NCI-H1694 treated with DMSO at 0.1 percent for 48 hours (cell line): ENCODE measurements at places on chromosomes 1 and 21.

DNA sequence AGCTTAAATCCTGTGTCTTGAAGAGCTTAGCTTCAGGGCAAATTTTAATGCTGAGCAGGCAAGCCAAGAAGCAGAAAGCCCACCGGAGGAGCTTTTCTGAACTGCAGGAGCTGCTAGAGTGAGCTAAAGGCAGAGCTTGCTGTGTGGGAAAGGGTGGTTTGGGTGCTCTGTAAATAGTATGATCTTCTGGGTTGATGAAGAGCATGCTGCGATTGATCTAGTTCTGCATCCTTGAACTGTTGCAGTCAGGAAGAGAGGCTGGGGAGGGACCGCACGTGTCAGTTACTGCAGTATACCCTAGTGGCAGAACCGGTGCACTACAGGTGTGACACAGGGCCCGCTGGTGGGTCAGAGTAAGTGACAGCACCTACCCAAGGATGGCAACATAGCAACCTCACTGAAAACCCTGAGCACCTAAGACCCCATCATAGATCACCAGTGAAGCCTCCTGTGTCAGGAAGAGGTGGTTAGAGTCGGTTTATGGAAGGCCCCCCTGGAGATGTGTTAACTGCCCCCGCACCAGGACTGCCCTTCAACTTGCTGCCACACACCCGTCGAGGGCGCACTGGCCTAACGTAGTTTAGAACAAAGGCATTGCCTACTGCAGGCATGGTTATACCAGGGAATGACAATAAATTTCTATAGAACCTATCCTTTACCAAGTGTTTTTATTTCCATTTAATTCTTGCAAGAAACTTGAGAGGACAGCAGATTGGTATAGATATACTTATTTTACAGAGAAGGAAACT is 146.0 kb upstream of the KIAA0040 start:
- DNase-seq, result no peak

GRCh38 chr1:83929184-83929583 is 69.7 kb downstream of the TTLL7 start:
- no peak for DNase-seq

DNA sequence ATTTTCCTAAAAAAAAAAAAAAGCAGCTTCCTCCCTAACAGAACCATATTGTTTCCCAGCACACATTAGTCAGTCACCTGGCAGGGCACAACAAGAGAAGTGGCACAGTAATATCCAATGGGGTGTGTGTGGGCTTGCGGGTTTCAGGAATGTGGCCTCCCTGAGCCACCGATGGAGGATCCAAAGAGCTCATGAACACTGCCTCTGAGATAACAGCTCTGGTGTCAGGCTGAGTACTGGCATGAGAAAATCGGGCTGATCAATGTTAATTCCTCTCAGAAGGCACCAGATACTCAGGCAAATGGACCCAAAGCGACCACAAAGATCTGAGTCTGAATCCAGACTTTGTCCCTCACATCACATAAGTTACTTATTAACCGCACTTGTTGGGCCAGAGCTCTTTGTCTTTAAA is 2.2 kb upstream of the LYPD8 start:
- DNase-seq, result no peak

GRCh38 chr1:19504796-19505692 is 19.7 kb upstream of the CAPZB start:
- no peak for DNase-seq

- no peak for DNase-seq
Observed at GRCh38 chr1:23217421-23218115, at the start of gene HTR1D. Gene HTR1D (minus strand): TSS chr1:23217502. CDS start chr1:23194219, 23,283 bp downstream.

- DNase-seq, result no peak
Observed at GRCh38 chr1:242065813-242066212, 66.9 kb upstream of the MAP1LC3C start.

DNA sequence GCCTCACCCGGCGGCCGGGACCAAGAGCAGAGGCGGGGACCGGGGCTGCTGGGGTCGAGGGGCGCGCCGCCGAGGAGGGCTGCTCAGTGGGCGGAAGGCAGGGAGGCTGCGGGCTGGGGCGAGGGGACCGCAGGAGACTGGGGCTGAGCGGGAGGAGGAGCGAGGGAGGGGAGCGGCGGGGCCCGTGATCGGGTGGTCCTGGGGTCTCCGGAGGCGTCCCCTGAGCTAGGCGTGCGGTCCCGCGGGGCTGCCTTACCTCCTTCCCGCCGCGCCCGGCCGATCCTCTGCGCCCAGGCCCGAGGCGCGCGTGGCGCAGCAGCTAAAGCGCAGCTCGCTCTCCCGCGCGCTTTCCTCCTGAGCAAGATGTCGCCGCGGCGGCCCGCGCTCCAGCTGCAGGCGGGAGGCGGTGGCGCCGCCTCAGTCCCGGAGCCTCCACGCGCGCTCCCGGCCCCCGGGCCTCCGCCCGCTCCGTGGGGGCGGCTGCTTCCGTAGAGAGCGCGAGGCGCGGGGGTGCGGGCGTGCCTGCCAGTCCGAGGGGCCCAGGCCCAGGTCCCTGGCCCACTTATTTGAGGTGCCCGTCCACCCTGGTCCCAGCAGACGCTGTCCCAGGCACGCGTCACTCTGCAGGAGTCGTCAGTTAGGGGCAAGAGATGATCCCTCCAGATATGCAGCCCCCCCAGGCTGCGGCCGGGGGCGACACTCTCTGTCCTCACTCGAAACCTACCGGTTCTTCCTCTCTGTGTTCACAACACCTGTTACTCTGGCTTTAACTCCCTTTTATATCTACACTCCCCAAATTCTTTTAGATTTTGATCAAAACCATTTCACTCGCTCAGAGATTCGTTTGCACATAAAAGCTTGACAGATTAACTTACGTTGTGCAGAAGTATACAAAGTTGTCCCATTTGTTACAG is at the start of gene CCSAP:
Gene CCSAP (minus strand): TSS at position 392 of the 914 bp plus-strand sequence. CDS start 582 bp downstream, outside the sequence.
- DNase-seq, result peak; percentile 64

- no peak for DNase-seq
Observed at GRCh38 chr1:119702384-119702783, 9.3 kb upstream of the PHGDH start.
